ENCODE measurements at places on chromosomes 2 and 18.
A peak's percentile ranks its signal among the peaks of the same experiment; 100 is the strongest.

- DNase-seq, result no peak
These were observed 358.6 kb downstream of the DLGAP1 start for GRCh38 chr18:4096486-4096885.

GRCh38 chr2:215940645-215941184 is 72.6 kb downstream of the MREG start:
- no peak for DNase-seq

DNA sequence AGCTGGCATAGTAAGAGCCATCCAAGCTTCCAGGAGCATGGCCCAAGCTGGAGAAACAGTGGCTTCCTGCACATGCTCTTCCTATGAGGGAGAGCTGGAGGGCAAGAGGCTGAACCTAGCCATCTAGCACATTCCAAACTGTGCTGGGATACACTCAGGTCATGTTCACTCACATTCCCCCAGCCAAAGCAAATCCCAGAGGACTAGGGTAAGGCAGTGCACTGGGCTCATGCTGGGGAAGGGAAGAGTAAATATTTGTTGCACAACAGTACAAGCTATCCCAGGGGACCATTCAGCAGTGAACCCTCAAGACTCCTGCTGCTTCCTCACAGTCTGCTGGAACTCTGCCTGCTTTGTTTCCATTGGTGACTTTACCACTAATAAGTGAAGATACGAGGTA is 20.7 kb upstream of the GYPC start:
- no peak for DNase-seq

GRCh38 chr18:5964996-5965395 is 69.7 kb upstream of the TMEM200C start:
- DNase-seq, result no peak

GRCh38 chr2:29361231-29361630 is 246.0 kb downstream of the CLIP4 start:
- no peak for DNase-seq

GRCh38 chr2:236794176-236794957 is 224.7 kb downstream of the ACKR3 start:
- no peak for DNase-seq

DNA sequence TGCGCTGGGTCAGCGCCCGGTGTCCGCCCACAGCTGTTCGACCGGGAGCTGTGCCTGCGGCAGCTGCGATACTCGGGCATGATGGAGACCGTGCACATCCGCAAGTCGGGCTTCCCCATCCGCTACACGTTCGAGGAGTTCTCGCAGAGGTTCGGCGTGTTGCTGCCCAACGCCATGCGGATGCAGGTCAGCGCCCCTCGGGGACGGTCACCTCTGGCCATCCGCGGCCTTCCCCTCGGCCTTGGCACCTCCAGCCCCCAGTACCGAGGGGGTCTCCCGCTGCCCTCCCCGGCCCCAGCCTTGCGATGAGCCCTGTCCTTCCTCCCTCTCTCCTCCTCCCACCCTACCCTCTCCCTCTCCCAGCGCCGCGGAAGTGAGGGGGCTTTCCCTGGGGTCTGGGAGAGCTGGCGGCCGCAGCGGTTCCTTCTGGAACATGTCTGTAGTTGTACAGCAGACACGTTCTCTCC is 53.2 kb upstream of the GPR17 start:
- no peak for DNase-seq

GRCh38 chr2:190519975-190520767 is 14.4 kb downstream of the NEMP2 start:
- DNase-seq, result no peak

DNA sequence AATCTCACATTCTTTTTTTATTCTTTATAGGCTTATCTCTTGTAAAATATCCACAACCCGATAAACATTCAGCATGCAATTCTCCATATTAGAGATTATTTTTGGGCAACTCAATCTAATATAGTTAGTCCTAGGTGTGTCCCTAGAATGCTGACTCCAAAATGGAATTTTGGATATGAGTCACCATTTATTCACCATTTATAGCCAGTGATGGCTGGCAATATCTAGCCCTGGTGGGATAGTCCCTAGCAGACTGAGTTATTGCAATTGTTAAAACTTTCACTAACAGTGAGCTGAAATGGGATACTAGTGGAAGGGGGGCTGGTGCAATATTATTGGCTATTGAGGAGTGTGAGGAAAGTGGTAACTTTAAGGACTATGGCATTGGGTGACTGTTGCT is 401.6 kb downstream of the SLC4A3 start:
- no peak for DNase-seq

DNA sequence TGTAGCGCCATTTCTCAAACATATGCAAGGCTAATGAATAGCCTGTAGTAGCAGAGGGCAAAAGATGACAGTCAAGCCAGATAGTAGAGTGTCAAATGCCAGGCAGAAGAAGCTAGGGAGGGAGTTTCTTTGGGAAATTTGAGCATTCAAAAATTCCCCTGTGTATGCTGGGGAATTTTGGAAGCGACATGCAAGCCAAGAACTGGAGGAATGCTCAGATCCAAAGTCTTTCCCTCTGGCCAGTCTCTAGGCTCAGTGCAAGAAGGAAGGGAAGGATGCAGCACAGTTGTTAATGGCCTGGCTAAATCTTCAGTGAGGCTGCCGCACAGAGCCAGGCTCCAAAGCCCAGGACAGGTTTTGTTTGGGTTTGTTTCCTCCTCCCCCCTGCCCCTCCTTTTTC is 59.9 kb downstream of the ATP9B start:
- no peak for DNase-seq

- DNase-seq, result no peak
These were observed 134.0 kb downstream of the NRP2 start for GRCh38 chr2:205816268-205816667.

GRCh38 chr2:1353543-1353942 is 59.7 kb upstream of the TPO start:
- DNase-seq, result no peak

GRCh38 chr2:140154706-140155105 is 1374.5 kb upstream of the NXPH2 start:
- no peak for DNase-seq

GRCh38 chr2:120262761-120263428 is 10.2 kb downstream of the RALB start:
- DNase-seq, result no peak

- DNase-seq, result peak; percentile 73
These were observed 9.1 kb downstream of the ITM2C start for GRCh38 chr2:230873661-230874401.

GRCh38 chr2:23757686-23758433 is 169.1 kb downstream of the ATAD2B start:
- DNase-seq, result no peak

DNA sequence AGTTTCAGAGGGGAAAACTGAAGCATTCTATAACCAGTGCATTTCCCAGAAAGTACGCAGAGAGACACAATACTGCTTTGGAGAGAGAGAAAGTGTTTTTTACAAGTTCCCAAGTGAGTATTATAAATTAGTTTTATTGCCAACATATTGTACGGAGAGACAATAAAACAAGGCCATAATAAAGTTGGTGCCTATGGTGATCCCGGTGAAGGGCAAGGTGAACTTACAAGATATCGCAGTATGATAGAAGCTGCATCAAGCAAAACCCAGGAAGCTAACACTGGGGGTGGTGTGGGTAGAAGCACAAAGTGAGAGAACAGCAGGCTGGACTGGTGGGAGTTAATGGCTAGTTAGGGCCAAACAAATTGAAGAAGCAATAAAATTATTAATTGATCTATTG is 7.5 kb downstream of the TMSB10 start:
- DNase-seq, result no peak

DNA sequence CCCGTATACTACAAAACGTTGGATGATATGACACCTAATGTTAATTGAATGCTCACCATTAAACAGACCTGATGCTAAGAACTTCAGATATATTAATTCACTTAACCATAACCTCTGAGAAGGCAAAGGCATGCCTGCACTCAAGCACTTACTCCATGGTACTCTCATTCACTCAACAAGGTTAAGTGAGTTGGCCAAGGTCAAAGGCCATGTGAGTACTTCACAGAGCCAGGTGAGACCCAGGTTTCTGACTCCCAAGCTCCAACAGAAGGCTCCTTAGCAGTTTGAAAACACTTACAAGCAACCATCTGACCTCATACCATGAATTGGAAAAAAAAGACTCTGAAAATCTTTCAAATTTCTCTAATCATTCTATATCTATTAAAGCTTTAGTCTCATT is 198.8 kb downstream of the L3MBTL4 start:
- no peak for DNase-seq

GRCh38 chr2:195672674-195673073 is 15.6 kb downstream of the SLC39A10 start:
- DNase-seq, result peak; percentile 26

DNA sequence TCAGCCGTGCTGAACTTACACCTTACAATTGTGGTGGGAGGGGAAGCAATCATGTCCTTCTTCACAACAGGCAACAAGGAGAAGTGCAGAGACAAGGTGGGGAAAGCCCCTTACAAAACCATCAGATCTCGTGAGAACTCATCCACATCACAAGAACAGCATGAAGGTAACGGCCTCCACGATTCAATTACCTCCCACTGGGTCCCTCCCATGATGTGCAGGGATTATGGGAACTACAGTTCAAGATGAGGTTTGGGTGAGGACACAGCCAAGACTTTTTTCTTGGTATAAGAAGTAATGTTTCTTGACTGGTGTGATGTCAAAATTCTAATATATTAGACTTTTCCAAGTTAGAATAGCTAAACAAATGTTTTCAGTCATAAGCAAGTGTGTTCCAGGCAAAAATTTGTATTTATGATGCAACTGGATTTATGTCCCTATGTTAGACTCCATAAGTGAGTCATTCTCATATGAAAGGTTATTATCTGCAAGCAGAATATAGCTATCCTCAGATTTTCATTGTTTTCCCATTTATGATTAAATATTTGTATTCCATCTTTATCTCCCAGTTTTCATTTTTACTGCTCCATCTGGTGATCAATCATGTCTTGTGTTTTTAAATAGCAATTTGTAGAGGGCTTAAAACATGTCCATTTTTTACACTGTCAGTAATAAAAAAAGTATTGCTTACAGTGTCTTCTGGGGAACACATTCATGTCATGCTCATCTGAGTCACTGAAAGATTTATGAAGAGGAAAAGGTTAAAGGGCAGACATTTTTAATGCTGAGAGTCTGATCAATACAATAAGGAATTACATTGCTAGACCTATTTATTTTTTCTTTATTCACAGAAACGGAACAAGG is 995.2 kb upstream of the CDH2 start:
- DNase-seq, result no peak

DNA sequence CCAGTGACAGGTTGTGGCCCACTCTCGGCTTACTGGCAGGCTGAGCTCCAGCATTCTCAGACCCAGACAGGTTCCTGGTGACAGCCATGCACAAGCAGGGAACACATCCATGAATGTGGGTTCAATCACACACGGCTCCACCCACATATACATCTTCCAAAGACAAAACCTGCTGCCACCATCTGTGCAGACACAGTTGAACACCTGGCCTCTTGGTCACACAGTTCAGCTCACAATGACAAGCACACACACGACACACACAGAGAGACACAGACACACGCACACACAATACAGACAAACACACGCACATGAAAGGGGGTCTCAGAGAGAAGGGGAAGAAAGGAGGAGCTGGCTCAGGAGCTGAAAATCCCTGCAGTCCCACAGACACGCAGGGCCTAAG is 32.1 kb upstream of the PTMA start:
- peak; percentile 87 for DNase-seq

GRCh38 chr2:190119257-190119656 is 56.7 kb upstream of the MSTN start:
- no peak for DNase-seq
